Omental fat pad (tissue), 4 donors: ENCODE measurements at places on chromosomes 11 and 22.

DNA sequence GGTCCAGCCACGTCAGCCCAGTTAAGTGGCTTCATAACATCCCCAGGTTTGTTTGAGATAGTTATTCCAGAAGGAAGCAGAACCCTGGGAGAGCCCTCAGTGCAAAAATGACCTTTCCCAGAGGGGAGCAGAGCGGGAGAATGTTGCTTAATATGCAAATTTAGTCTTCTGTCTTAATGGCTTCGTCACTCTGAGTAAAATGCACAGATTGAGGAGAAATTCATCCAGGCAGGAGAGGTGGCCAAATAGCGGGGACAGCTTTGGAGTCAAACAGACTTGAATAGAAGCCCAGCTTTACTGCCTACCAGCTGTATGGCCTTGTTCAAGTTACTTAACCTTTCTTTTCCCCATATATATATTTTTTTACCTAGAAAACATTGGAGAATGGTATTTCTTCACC, 12.3 kb upstream of the NRGN start:
- no peak for DNase-seq

GRCh38 chr11:102367364-102367763, 20.4 kb downstream of the BIRC2 start:
- no peak for DNase-seq

DNA sequence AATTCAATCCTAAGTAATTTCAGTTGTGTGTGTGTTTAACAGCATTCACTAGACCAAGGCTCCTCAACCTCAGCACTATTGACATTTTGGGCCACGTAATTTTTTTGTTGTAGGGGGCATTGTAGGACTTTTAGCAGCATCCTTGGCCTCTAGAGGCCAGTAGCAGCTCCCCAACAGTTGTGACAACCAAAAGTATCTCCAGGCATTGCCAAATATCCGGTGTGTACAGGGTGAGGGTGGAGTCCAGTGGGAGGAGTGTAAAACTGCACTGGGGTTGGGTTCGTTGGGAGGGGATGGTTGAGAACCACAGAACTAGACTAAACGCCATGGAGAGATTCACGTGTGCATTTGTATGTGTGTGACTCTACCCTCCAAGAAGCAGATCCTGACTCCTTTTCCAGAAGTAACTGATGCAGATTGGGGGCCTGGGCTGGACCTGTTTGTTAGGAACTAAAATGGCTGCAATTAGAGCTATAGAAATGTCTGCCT, 5.9 kb upstream of the PHF21A start:
- DNase-seq = no peak

DNA sequence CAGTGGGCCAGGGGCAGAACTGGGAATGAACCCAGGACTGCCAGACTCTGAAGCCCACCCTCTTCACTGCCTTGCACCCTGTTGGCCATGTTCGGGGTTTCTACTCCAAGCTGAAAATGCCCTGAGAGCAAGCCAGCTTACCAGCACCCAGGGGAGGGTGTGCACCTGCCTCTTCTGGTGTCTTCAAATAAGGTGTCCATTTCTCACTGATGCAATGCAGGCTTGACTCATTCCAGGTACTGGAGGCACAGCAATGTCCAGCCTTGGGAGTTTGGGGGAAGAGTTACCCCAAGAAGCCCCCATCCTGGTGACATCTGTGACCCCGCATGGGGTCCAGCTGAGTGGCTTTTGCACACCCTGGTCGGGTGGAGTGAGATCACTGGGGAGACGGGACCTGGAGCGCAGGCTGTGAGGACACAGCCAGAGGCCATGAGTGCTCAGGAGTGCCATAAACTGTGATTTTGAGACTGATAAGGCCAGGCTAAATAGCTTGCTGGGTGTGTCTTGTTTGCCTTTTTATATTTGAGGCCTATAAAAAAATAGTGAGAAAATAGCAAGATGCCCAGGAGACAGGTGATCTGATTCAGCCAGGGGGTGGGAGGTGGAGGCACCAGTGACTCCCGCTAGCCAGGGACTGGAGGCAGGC, 4.6 kb upstream of the CERK start:
- DNase-seq = no peak

DNA sequence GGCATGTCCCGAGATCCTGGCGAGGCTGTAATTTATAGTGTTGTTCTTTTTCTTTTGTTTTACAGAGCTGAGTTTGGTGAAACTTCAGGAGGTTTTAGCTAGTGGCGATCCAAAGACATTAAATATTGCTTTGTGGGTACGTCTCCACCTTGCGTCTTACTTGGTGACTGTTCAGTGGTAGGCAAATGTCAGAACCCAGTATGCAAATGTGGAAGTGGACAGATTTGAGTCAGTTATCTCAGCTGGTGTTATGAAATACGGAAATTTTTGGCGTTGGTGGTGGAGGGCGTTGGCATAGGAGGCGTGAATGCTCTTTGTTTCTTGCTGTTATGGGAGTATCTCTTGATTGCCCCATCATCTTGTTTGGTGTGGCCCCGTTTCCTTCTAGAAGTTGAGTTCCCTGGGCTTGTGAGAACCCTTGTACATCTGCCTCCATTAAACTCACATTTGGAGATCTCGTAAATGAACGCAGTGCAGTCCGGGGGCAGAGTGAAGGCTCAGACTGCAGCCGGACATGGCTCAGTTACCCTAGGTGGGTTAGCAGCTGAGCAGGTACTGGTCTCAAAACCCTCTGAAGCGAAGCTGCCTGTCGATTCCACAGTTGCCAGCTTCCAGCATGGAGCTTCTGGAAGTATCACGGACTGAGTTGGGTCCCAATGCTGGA, 39.9 kb downstream of the PTPRJ start:
- DNase-seq = no peak

- no peak for DNase-seq
These were observed 601.3 kb downstream of the ETS1 start for GRCh38 chr11:127986073-127986472.

GRCh38 chr11:113189909-113190667, 124.3 kb upstream of the TTC12 start:
- DNase-seq = no peak

DNA sequence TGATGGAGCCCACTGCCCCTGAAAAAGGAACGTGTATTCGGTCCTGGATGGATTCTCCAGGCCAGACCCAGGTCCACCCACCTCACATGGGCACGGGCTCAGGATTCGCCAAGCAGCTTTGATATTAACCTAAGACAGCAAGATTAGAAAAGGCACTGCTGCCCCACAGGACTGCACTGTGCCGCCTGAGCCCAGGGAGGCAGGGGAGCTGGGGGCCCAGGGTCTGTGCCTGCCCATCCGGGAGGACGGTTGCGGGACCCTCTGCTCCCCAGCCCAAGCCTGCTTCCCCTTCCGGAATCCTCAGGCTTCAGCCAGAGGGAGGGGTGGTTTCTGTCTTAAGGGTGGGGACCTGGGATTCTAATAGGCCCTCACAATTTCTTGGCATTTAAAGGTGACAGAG, 13.5 kb upstream of the VSIG10L2 start:
- DNase-seq = no peak

DNA sequence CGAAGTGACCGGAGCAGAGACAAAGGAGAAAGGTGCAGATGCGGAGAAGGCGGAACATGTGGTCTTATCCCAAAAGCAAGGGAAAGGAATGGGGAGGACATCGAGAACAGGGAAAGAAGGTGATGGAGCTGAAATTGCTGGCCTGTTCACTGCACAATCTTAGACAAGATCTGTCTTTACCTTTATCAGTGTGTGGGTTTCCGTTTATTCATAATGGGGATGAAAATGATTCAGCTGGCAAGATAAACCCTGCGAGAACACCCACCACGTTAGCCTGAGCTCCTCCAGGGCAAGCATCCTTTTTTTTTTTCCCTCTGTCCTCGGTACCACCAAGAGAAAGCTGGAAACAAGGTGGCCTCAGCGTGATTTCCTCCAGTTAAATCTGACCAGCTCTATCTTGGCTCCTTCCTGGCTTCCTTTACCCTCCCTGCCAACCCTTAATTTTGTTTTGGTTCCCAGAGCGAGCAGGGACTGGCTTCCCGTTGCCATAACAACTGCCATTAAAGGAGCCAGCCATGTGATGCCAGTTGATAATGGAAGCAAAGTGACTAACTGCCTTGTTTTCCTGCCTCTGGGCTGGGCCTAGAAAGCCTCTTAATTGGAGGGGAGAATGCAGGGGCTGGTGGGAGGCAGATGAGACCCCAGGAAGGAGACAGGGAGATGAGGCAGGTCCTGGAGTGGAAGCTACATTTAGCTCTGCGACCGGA, 4.2 kb downstream of the SGSM1 start:
- no peak for DNase-seq

DNA sequence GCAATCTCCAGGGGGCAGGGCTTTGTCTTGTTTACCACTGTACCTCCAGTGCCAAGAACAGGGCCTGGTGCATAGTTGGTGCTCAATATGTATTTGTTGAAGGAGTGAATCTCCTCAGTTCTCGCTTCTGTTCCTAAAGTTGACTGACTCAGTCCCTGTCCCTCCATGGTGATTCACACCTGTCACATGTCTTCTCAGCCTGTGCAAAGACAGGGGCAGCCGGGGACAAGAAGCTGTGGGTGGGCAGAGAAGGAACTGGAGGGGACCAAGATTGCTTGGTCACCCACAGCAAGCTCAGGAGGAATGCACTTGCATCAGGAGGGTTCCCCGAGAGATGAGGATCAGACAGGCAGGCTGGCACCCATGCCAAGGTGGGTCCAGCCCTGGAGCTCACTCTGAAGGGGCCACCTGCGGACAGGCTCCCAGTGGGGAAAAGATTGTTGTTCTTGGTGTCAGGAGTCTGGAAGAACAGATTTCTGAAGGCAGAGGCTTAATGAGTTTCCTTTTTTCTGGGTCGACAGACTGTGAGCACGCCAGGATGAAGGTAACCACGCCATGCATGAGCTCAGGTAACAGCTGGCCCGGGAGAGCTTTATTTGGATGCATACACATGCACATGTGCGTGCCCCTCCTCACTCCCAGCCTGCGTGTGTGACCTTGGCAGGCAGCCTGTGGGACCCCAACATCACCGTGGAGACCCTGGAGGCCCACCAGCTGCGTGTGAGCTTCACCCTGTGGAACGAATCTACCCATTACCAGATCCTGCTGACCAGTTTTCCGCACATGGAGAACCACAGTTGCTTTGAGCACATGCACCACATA, 16.9 kb downstream of the IL17RA start:
- DNase-seq = no peak

DNA sequence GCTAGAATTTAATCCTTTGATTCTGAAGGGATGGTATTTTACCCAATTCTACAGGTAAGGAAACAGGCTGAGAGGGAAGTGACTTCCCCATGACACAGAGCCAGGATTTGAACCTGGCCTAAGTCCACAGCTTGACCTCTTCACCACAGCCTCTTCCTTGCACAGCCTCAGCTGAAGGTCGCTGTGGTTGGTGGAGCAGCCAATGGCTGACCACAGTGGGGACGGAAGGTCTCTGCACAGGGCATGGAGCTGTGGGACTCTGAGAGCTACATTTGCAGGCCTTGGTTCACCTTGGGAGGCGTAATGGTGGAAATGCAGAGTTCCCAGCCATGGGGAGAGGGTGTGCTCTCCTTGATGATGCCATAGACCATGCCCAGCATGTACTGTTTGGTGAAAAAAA, 295.0 kb downstream of the DDX10 start:
- DNase-seq = no peak

GRCh38 chr11:130369141-130369691, 54.5 kb upstream of the ZBTB44 start:
- no peak for DNase-seq

DNA sequence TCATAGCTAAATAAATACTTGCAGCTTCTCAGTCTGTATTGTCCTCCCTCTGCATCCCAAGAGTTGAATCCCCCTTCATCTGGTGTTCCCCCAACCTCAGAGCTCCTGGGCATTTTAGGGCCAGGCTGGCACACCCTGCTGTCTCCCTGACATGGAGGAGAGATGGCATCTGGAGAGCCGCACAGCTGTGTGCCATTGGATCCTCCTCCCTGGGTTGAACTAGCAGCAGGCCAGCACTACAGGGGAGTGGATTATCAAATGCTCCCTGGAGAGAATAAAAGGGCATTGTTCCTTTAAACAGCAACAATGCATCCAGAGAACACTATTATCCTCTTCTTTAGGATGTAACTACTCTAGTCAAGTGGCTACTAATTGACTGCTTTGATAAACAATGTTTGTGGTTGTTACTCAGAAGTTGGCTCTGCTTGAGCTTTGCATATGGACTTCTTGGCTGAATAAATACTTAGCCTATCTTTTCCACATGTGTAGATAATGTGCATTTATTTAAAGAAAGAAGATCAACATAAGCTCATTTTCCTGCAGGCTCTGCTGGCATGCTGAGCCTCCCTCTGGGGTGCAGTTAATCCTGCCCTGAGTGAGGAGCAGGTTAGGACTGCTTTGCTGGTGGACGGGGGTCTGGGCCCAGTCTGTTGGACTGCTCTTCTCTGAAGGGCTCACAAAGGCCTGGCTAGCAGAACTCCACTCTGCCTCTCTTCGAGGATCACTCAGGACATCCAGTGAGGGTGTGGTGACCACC, 897.2 kb downstream of the TBC1D22A start:
- no peak for DNase-seq

GRCh38 chr11:3010521-3011275, 18.6 kb upstream of the NAP1L4 start:
- DNase-seq = no peak

DNA sequence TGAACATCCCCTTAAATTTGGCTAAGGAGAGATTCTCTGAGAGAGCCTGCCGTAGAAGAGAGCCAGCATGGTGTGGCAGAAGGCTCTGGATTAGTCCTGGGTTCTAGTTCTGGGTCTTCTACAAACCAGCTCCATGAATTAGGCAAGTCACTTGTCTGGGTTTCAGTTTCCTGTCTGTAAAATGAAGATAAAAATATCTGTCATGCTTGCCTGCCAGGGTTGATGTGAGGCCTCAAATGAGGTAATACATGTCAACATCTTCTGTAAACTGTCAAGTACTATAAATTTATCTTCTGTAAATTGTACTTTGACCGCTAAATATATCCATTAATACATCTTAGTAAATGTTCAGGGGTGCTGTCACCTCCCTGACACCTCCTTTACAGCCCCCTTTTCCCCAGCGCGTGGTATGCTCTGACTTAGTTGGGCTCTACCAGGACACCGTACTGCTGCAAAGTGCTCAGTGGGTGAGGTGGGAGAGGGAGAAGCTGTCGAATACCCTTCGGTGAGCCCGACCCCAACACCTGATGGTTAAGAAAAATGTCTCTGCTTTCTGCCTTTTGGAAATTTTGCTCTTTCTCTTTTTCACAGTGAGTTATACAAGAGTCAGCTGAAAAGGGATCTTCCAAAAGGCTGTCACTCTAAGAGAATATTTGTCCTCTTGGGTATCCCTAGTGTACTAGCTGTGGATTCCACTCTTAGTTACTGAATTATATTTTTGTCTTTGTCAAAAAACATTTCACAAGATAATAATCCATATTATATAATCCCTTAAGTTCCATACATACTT, 15.0 kb downstream of the RBX1 start:
- DNase-seq = no peak

- no peak for DNase-seq
These were observed 33.1 kb downstream of the DDX10 start for GRCh38 chr11:108697872-108698473.

DNA sequence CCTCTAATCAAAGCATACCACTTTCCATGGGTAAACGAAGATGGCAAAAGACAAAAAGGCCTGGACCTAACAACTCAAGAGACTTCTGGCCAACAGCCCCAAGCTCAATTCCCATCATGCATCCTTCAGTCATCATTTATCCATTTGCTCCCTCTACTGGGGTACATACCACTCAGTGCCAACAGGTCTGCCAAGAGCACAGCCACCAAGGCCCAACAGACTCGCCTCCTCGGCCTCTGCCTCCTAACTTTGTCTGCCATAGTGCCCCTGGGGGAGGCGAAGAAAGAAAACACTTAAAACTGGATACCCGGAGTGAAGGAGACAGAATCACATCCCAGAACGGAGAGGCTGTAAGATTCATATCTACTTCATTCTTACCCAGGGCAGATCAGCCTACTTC, 1.1 kb downstream of the HYOU1 start:
- no peak for DNase-seq
